ENCODE measurements at places on chromosomes 6 and 20.

DNA sequence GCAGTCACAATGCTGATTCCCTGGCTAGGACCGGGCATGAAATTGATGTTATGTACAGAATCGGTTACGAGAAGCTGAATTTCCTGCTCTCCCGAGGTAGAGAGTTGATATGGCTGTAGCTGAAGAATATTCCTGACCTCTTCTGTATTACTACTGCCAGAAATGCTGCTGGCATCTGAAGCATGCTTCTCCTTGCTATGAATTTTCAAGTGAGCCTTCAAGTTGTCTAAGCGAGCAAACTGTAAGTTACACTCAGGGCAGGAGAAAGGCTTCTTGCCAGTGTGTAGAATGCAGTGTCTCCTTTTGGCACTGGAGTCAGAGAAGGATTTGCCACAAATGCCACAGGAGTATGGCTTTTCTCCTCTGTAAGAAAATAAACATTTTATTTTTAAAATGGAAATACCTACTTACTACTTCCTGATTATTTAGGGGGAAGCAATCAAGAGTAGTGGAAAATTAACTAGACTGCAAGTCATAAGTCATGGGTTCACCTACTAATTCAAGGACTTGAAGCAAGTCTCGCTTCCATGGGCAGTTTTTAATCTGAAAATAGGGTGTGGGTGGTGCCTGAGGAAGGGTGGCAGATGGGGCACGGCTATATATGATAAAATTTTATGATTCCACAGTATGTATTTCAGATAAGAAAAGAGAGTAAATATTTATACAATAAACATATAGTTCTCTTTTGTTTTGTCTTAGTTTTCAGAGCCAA is 10.8 kb upstream of the MICAL1 start:
- no peak for DNase-seq

GRCh38 chr20:35276408-35276807 is 1.5 kb downstream of the MMP24OS start:
- DNase-seq: no peak

DNA sequence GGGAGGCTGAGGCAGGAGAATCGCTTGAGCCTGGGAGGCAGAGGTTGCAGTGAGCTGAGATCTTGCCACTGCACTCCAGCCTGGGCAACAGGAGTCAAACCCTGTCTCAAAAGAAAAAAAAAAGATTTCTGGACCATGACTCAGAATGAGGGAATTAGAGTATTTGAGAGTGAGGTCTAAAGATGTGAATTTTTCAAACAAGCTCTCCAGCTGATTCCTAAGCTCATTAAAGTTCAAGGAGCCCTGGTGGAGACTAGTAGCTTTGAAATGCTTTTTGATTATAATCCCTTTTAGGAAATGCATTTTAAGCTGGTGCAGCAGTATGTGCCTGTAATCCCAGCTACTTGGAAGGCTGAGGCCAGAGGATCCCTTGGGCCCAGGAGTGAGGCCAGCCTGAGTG is 21.8 kb upstream of the SRF start:
- no peak for DNase-seq

DNA sequence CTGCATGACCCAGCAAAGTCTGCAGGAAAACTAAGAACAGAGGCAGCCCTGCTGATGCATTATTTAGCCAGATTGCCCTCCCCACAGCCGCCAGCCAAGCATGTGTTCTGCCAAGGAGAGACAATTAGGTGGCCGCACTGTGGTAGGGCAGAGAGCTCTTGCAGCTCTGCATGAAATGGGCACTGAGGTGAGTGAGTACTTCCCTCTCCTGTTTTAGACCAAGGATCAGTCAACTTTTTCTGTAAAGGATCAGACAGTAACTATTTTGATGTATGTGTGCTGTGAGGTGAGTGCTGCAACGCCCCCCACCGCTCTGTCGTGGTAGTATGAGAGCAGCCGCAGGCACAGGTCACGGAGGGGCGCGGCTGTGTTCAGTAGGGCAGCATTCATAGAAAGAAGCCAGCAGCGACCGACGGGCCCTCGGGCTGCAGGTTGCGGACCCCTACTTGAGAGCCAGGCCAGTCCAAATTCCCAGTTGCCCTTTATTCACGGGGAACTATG is 23.8 kb upstream of the FAM50B start:
- DNase-seq: no peak

DNA sequence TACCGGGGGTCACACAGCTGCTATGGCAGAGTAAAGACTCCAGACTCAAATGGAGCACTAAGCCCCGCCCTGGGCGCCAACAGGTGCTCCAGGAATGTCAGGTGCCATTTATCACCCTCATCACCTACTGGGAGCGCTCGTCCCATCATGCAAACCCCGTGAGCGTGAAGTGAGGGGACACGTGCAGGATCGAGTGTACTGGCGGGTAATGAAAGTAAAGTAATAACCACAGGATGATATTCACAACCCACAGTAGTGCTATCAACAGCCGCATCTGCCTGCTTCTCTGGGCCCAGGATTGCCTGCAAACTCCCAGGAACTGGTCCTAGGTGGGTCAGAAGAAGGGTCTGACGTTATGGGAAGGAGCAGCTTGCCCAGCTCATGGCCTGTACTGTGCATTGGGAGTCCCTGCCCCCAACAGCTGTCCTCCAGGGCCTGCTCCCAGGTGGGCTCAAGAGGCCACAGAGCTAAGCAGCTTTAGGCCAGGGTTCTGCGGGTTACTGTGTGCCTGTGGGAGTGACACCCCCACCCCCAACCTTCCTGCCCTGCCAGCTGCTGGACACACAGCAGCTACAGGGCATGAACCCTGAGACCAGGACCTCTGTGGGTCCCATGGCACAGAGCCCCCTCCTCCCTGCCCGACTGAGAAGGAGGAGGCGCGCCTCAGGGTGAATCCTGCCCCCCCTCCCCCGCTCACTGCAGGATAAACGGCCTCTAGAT is 120.5 kb upstream of the SULF2 start:
- no peak for DNase-seq

Data from left renal cortex interstitium (tissue), 4 donors.